ENCODE measurements at places on chromosomes 4 and X. TPM values are rescaled to one million over a fixed set of nuclear protein-coding genes. Genes with fewer than 3 reads are reported as not detected.

Gene NUDT6
- total RNA-seq, result 5.4 TPM

Gene SSX2B
- not detected for total RNA-seq

Gene RWDD4
- 12.8 TPM for total RNA-seq

Gene HTN1
- total RNA-seq, result not detected

Gene MXRA5
- total RNA-seq, result 2.7 TPM

Gene CCDC110
- 1.7 TPM for total RNA-seq

Gene RBM46
- not detected for total RNA-seq

Gene FRMPD4
- total RNA-seq, result 32.2 TPM

Gene WDR17
- total RNA-seq, result 42.8 TPM

Gene MAGED4B
- total RNA-seq, result 103 TPM

Gene DCHS2
- 10.1 TPM for total RNA-seq

Gene NLRP2B
- 0.25 TPM for total RNA-seq

Gene BMPR1B
- 5.9 TPM for total RNA-seq

Gene IL2RG
- 0.25 TPM for total RNA-seq

Gene NDP
- total RNA-seq, result 24.3 TPM

Gene CCKAR
- 0.25 TPM for total RNA-seq

Gene CXCL8
- 4.7 TPM for total RNA-seq

Gene IL2
- total RNA-seq, result not detected

Gene GAGE12J
- not detected for total RNA-seq

Gene SLC16A2
- total RNA-seq, result 16.2 TPM

Gene MAGEB2
- total RNA-seq, result not detected

Gene KIT
- 75.5 TPM for total RNA-seq

Gene GNRHR
- under 0.01 TPM for total RNA-seq

Gene NCAPG
- 5.9 TPM for total RNA-seq

Gene GPR82
- not detected for total RNA-seq

Gene CAMK2D
- total RNA-seq, result 57.3 TPM

Gene DUSP21
- total RNA-seq, result not detected

Gene DCAF8L2
- not detected for total RNA-seq

Gene AWAT2
- not detected for total RNA-seq

Gene SASH3
- total RNA-seq, result 0.49 TPM

Gene AFM
- not detected for total RNA-seq

Gene TMPRSS11A
- not detected for total RNA-seq

Gene SLC49A3
- total RNA-seq, result 0.49 TPM

Gene PTPN13
- 50.4 TPM for total RNA-seq

Gene PAK3
- total RNA-seq, result 85.8 TPM

Gene NKX3-2
- under 0.01 TPM for total RNA-seq

Gene SLC9B1
- 6.4 TPM for total RNA-seq

Gene SAGE1
- not detected for total RNA-seq

Gene PCYT1B
- 21.1 TPM for total RNA-seq

Gene GABRE
- total RNA-seq, result 1.2 TPM

Gene TLR3
- 0.74 TPM for total RNA-seq

Gene SMIM10
- 0.49 TPM for total RNA-seq

All from temporal lobe (tissue), 4 donors.